Fibroblast of mammary gland (primary cell): ENCODE measurements at places on chromosomes 2 and 18.

- DNase-seq = no peak
Measured at GRCh38 chr18:72444798-72445155, 99.4 kb downstream of the CBLN2 start.

DNA sequence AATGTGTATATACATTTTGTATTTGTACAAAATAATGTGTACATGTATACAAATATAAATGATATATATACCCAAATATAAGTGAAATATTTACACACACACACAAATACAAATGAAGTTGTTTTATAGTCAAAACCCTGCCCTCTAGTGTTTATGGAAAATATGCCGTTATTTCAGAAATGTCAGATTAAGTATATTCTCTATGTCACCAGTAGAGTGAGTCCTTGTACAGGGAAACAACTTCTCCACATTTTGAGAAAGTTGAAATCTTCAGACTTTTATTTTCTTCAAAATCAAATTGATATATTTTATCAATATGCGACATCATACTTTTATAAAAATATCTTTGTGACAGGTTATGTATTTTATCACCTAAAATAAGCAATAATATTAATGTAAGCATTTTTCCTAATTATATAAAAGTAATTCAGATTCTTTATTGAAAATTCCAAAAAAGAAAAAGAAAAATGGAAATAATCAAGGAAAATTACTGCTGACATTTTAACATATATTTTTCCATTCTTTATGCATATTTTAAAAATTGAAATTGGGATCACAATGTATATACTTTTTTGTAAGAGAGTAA, 22.4 kb downstream of the ARL6IP6 start:
- peak; percentile 77 for DNase-seq

- DNase-seq = no peak
Measured at GRCh38 chr2:169910109-169910799, 83.0 kb downstream of the UBR3 start.

DNA sequence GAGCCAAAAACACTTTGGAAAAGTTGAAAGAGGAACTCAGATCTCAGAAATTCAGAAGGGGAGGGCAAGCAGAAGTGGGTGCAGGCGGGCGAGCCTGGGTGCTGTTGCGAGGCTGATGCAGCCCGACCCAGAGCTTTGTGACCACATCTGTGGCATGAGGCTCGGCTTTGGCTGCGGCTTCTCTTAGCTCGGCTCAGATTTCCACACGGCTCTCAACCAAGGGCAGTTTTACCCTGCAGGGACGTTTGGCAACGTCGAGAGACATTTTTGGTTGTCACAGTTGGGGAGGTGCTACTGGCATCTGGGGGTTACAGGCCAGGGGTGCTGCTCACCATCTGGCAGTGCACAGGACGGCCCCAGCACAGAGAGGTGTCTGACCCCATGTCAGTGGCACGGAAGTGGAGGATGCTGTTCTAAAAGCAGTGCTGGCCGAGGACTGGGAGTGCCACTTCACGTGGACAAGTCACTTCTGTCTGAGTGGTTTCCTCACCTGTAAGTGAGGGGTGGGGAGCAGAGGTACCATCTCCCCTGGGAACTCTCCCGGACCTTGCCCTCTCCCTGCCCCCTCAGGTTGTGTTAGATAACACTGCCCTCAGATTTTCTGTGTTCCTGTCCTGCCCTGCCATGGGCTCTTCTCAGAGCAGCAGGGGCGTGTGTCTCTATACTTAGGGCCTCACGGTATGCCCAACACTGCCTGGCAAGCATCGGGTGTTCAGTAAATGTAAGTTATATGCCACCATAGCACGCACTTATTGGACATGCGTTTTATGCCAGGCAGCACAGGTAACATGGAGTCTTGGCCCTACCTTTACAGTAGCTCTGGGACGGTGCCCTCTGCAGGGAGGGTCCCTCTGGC, 48.7 kb upstream of the FAHD2A start:
- no peak for DNase-seq

DNA sequence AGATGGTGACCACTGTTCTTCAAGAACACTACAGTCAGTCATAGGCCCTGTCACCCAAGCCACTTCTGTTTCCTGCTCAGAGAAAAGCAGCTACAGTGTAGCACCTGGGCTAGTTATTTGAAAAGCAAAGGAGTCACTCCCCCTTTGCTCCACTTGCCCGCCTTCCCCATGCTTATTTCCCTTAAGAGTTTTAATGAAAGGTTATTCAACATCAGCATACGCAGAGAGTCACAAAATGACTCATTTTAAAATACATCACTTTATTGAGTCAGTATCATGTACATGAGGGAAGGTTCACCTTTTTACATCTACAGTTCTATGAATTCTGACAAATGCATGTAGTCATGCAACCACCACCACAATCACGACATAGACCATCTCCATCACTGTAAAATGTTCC, 71.3 kb downstream of the TNFRSF11A start:
- no peak for DNase-seq
